ENCODE measurements at places on chromosomes 4 and X.

GRCh38 chr4:103052779-103053178, 23.8 kb downstream of the SLC9B2 start:
- DNase-seq = no peak

GRCh38 chr4:725391-726234, 20.0 kb downstream of the PCGF3 start:
- DNase-seq = no peak

DNA sequence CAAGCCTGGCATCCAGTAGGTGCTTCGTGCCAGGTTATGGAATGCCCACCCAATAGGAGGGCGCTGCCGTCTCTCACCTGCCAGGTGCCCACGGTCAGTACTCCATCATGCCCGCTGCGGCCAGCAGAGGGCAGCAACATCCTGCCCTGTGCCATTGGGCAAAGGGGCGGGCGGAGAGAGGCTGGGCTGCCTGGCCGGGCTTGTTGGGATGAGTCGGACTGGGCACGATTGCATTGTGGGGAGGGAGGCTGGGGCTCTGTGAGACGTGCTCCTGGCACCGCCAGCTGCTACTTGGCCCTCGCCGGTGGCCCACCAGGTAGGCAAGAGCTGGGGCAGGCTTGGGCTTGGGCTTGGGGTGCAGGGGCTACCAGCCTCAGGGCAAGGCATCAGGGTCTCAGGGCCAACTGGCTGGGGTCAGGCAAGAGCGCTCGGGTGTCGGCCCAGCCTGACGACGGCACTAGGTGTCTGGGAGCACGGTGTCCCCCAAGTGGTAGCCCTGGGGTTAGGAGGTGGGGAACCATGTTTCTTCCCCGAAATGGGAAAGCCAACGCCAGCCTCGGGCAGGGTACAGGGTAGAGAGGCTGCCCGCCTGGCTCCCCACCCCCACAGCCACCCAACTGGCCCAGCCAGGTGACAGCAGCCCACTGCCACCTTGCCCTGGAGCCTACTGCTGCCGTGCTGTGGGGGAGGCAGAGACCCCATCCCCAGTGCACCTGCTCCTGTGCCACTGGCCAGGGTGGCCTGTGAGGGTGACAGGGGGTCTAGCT, at the start of gene PLXNB3:
Gene PLXNB3 (plus strand): TSS at position 261 of the 767 bp plus-strand sequence. CDS start 1,287 bp downstream, outside the sequence.
- peak; percentile 60 for DNase-seq

DNA sequence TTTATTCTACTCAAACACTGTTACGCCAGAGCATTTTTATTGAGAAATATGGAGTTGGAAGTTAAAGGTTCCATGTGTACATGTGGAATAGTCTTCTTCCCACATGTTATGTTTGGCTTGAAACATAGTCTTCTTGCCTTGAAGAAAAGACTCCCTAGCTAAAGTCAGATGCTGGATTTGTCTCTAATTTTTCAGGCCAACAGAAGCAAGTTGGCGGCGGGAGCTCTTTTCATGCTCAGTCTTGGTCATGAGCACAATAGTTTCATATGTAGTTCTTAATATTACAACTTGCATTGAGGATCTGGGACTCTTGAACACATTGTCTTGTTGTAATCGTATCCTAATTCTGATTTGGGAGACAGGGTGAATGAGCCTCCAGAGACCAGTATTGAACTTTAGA, 19.4 kb downstream of the SEPTIN11 start:
- DNase-seq = no peak

GRCh38 chrX:55039471-55039870, 8.7 kb upstream of the ALAS2 start:
- DNase-seq = no peak

DNA sequence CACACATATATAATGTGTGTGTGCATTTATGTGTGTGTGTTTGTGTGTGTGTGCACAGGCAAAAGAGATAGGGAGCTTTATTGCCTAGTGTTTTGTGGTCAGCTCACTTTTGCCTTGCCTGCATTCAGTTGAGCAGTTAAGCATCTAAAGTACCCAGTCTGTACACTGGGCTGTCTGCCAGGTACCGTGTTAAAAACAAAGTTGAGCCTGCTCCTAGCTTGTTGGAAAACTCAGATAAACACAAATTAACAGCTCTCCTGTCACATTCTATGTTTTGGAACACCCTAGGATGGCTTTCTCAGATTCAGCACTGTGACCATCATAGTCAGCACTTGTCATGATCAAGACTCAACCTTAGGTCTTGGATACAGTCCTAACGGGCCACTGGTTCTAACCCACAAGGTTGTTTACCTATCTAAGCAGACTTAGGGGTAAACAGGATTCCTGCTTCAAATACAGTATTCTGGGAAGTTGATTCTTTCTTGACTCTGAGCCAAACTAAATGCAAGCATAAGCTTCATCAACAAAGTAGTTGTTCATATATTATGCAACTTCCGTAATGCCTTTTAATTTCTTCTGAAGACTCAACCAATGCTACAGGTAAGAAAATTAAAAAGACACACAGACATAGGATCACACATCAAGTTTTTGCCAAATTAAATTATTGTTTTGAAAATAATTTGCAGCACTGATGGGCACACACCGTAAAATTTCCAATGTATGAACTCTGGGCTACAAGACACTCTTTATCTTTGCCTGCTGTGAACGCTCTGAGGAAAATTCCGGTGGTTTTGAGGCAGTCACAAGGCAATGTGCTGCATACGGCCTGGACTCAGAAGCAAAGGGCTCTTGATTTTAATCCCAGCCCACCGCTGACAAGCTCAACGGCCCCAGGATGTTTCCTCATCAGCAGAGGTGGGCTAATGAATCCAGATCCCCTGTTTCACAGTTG, 11.3 kb upstream of the CD99 start:
- no peak for DNase-seq

DNA sequence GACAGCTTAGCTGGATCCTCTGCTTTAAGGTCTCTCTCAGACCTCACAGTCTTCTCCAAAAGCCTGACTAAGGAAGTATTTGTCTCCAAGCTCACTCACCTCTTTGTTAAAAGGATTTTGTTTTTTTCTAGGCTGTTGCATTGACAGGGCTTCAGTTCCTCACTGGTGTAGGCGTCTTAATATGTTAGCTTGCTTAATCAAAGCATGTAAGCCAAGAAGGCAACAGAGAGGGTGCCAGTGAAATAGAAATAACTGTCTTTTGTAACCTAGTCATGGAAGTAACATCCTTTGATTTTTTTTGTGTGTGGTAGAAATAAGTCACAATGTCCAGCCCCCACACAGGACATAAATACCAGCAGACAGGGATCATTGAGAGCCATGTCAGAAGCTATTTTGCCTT, 58.8 kb downstream of the FIP1L1 start:
- no peak for DNase-seq

DNA sequence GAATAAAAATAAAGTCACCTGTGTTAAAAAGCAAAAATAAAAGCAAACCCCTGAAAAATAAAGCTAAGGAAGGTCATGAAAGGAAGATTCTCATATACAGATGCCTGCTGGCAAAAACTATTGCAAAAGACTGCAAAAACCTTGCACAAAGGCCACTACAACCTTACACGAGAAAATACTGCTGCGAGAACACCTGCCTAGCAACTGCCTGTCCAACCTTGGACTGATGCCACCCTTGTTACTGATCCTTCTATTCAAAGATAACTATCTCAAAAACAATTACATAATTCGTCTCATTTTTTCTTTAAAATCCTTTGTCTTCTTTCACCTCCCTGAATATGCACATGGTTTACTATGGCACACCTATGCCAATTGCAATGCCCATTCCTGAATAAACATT, 49.6 kb downstream of the SLC2A9 start:
- no peak for DNase-seq

- no peak for DNase-seq
These were observed 200.6 kb upstream of the GATB start for GRCh38 chr4:151961456-151961855.

- DNase-seq = no peak
These were observed 18.5 kb upstream of the TET2 start for GRCh38 chr4:105128208-105128607.

- DNase-seq = no peak
These were observed 62.5 kb upstream of the TMEM164 start for GRCh38 chrX:109940411-109940810.

DNA sequence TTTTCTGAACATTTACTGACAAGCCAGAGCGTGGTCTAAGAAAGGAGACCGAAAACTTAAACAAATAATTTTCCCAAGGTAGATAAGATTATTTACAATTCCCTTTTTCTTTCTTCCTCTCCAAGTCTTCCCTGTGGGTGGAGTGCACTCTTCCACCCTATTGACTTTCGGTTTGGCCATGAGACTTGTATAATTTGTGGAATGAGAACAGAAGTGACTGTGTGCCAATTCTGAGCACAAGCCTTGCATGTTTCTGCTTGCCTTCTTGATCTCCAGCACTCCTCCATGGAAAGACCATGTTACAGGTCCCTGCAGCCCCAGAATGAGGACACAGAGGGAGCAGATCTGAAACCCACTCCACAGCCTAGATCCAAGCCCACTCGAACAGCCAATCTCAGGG, 150.0 kb upstream of the HPGD start:
- DNase-seq = no peak

- peak; percentile 30 for DNase-seq
These were observed 263.8 kb upstream of the RPS6KA3 start for GRCh38 chrX:20530406-20530921.

GRCh38 chr4:74608151-74608949, 163.4 kb downstream of the AREG start:
- no peak for DNase-seq

DNA sequence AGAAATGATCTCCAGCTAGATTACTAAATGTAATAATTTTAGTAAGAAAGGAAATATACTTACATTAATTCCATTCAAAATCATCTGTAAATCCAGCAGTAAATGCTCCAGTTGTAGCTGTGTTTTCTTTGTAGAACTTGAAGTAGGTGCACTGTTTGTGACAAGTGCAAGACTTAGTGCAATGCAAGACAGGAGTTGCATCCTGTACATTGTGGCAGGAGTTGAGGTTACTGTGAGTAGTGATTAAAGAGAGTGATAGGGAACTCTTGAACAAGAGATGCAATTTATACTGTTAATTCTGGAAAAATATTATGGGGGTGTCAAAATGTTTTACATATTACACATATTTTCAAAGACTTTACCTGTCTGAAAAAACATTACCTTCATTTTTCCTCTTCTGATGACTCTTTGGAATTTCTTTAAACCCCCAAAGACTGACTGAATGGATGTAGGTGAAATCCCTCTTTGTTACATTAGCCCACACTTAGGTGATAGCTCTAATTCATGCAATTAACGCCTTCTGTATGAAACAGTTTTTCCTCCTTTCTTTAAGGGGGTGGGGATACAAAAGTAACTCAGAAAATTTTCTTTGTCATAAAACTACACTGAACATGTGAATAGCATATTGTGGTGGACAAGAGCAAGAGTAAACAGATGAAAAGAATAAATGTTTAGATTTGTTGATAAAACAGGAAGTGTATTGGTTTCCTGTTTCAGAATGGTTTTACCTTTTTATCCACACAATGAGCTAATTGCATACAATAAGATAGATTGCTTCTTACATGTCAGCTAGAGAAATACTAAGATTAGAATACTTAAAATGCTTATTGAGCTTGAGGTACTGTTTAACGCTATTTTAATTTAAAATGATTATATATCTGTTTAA, at the start of gene IL2:
Gene IL2 (minus strand): TSS at position 495 of the 886 bp plus-strand sequence. CDS start 285 bp downstream, at position 210.
- no peak for DNase-seq

DNA sequence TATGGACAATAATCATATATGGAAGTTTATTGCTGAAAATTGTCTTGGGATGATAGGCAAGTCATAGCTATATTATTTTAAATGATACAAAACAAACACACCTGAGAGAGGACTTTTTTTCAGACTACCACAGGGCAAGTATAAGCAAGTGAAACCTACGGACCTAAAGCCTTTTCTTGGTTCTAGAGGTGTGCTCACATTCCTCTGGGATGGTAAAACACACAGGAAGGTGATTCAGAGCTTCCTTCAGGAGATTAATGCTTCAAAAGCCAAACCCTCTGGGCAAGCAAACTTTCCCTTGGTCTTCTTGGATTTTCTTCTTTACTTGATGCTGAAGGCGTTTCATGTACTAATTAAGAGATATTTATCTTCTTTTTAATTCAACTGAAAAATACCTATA, 60.1 kb upstream of the ACSL4 start:
- no peak for DNase-seq

DNA sequence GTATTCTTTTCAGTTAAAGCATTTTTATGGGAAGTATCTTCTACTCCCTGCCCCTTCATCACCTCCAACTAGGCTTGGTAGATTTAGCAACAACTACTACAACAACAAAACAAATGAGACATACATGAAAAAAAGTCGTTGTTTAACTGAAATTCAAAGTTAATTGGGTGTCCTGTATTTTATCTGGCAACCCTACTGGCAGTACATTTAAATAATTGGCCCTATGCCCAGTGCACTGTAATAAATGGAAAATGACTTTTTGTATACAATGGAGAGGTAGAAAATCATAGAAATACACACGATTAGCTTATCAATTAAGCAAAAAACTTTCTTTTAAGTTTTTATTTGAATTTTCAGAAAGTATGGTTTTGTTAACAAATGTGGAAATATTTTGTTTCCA, 21.4 kb upstream of the CLGN start:
- DNase-seq = no peak

- DNase-seq = no peak
These were observed 554.8 kb upstream of the PABPC4L start for GRCh38 chr4:134756421-134756820.

GRCh38 chrX:118510111-118510510, 14.5 kb downstream of the DOCK11 start:
- no peak for DNase-seq

GRCh38 chr4:162059656-162060055, 104.1 kb downstream of the FSTL5 start:
- no peak for DNase-seq

Data from hypothalamus (tissue), 51 donors.